ENCODE measurements at places on chromosomes 7 and 10. TPM values are rescaled to one million over a fixed set of nuclear protein-coding genes. Genes with fewer than 3 reads are reported as not detected.
A peak's percentile ranks its signal among the peaks of the same experiment; 100 is the strongest.

The GIMAP6 gene
- total RNA-seq = 0.18 TPM

The TEX47 gene
- total RNA-seq = not detected

The SAP25 gene
- 9.7 TPM for total RNA-seq

The GAD2 gene
- total RNA-seq = 1.4 TPM

The GJD4 gene
- total RNA-seq = not detected

The GIMAP8 gene
- 0.09 TPM for total RNA-seq

The PAPOLB gene
- 0.27 TPM for total RNA-seq

The FRAT2 gene
- 53.5 TPM for total RNA-seq

- no peak for DNase-seq
Measured at GRCh38 chr10:19683960-19684359, 132.3 kb upstream of the PLXDC2 start.

- DNase-seq = peak; percentile 29
Measured at GRCh38 chr10:123145542-123146012, 2.4 kb upstream of the HMX2 start.

GRCh38 chr7:121182281-121182680 is 146.5 kb upstream of the WNT16 start:
- DNase-seq = no peak

DNA sequence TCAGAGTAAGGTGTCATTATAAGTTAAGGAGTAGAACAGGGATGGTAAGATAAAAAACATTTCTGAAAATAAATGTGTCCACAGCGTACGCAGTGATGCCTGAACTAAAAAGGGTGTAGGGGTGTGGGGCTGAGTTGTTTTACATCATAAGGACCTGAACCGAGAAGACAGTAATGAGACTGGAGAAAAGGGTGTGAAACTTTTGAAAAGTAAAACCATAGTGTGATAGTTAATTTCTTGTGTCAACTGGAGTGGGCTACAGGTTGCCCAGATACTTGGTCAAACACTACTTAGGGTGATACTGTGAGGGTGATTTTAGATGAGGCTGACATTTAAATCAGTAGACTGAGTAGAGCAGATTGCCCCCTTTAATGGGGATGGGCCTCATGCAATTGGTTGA is 169.0 kb upstream of the PRPS1L1 start:
- DNase-seq = no peak

GRCh38 chr7:135994466-135995205 is 17.5 kb upstream of the MTPN start:
- no peak for DNase-seq

GRCh38 chr7:50651271-50651989 is 86.2 kb upstream of the DDC start:
- no peak for DNase-seq

DNA sequence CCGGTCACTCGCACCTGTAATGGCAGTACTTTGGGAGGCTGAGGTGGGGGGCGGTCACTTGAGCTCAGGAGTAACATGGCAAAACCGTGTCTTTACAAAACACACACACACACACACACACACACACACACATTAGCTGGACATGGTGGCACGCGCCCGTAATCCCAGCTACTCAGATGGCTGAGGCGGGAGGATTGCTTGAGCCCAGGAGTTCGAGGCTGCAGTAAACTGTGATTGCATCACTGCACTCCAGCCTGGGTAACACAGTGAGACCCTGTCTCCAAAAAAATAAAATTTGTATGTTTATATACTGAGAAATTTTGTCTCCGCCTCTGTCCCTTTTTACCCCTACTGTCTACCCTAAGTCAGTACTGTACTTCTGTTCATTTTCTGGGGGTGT is 86.6 kb downstream of the CUX1 start:
- DNase-seq = no peak

- no peak for DNase-seq
Measured at GRCh38 chr10:62239994-62240393, 28.6 kb downstream of the RTKN2 start.

GRCh38 chr10:36026081-36026480 is 384.0 kb upstream of the FZD8 start:
- no peak for DNase-seq

DNA sequence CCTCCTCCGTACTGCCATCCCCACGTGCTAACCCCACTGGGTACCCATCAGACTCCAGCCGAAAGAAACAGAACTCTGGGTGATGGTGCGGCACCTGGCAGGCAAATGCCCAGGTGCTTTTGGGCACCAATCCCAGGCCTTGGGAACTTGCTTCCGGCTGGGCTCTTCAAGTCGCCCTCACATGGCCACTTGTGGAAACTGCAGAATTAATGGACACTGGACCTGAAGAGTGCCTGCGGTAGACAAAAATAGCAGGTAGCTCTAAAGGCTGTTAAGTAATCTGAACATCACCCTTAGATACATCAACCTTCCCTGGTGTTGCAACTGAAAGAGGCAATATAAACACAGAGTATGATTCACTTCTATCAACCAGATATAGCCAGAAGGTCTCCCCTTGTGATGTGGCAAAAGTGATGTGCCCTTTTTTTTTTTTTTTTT is 644.4 kb downstream of the GRM8 start:
- DNase-seq = peak; percentile 71

GRCh38 chr7:71385330-71385729 is 253.4 kb downstream of the GALNT17 start:
- peak; percentile 14 for DNase-seq
